Uterus (tissue), 4 donors: ENCODE measurements at places on chromosomes 11 and 22.

- DNase-seq, result no peak
Measured at GRCh38 chr11:36657610-36658267, 59.7 kb upstream of the RAG2 start.

DNA sequence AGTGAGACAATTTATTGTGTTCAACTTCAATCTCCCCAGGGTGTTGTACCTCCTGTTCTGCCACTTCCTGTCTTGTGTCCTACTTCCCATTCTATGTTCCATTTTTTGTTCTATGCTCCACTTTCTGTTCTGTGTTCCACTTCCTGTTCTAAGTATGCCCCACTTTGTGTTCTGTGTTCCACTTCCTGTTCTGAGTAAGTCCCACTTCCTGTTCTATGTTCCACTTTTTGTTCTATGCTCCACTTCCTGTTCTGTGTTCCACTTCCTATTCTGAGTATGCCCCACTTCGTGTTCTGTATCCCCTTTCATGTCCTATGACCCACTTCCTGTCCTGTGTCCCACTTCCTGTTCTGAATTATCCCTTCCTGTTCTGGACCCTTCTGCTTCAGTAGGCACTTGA, 732.7 kb downstream of the TBC1D22A start:
- DNase-seq, result no peak

DNA sequence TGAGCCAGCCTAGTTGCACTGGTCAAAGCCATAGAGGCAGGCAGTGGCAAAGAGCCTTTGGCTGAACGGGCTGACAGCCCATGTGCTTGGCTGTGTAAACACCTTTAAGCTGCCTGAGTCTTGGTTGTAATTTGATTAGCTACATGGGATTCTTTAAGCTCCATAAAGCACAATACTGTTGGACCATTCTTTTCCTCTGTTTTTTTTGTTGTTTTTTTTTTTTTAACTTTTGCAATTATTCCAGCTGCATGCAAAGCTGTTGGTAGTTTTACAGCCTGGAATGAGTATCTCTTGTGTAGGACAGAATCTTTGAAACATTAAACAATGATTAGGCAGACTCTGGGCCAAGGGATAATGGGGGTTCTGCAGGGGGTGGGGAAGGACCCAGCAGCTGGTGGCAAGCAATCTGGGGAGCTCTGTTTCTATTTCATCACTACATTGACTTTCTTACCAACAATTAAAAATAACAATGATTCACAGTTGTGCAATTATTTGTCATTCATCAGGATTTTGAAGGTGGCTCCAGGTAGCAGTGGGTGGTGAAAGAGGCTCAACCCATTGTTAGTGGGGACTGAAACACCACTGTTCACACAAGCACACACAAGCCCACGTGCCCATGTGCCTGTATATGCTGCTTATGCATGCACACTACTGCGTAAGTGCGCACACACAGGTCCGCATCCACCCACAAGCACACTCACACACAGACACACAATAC, 69.5 kb upstream of the CSNK2A3 start:
- no peak for DNase-seq

DNA sequence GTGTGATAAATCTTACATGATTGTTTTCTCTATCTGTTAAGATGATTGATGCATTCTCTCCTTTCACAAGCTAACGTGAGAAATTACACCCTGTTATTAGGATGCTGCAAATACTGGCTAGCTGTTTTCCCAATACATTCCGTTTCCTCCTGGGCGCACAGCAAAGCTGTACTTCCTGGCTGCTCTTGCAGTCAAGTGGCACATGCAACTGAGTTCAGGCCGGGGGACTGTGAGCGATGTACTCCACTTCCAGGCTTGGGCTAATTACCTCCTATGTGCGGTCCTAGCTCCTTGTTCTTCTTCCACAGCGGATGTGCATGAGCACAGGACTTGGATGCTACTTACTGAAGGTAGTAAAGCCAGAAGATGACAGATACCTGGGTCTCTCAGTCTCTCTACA, 234.9 kb upstream of the SESN3 start:
- DNase-seq, result no peak

DNA sequence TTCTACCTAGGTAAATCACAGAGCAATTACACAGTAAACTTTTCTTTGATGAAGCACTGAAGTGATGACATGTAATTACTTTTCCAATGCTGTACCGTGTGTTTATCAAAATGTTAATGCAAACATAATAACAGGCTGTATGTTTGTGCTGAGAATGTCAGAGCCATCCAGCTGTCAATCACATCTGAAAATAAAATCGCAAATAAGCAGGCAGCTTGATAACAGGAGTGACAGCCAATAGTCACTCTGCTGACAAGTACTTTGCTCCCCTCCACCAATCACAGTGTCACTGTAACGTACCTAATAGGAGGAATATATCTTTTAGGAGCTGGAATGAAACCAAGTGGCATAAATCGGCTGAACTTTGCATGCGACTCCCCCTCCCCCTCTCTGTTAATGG, 119.7 kb downstream of the KIRREL3 start:
- DNase-seq, result no peak

- no peak for DNase-seq
Measured at GRCh38 chr11:103070142-103070541, 21.8 kb downstream of the DCUN1D5 start.
